ENCODE measurements at places on chromosomes 5 and 9.

GRCh38 chr9:8292657-8293056, 493.1 kb upstream of the DMAC1 start:
- DNase-seq, result no peak

- DNase-seq, result no peak
These were observed 260.9 kb downstream of the SH3GL2 start for GRCh38 chr9:17839776-17840175.

DNA sequence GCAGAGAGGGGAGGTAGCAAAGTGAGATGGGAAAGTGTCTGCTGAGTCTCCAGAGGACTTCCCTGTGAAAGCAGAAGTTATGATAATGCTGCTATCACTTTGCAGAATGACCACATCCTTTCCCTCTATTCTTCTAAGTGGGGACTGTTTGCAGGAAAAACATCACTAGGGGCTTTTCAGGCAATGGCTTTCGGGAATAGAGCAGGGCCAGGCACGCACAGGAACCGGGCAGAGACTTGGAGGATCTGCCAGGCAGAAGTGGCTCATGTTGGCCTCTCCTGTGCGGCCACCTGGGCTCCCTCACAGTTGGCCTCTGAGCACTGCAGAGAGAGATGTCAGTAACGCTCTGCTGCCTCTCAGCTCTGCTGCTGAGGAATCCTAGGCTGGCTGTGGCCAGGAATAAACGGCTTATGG, 214.7 kb downstream of the MAST4 start:
- DNase-seq, result no peak

DNA sequence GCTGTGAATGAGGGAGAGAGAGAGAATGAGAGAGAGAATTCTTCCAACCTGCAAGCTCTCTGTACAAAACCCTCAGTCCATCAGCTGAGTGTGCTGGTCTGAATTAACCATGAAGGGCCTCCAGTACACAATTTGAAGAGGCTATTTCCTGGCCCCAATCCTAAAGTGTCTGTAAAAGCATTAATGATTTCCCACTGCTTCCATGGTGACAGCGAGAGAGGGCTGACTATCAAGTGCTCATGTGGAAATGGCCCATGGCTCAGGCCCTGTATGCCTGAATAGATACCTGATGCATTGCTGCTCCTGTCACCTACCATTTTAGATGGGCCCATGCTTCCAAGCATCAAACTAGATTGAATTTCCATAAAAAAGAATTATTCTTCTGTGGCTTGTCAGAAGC, 592.4 kb downstream of the KIF4B start:
- no peak for DNase-seq

DNA sequence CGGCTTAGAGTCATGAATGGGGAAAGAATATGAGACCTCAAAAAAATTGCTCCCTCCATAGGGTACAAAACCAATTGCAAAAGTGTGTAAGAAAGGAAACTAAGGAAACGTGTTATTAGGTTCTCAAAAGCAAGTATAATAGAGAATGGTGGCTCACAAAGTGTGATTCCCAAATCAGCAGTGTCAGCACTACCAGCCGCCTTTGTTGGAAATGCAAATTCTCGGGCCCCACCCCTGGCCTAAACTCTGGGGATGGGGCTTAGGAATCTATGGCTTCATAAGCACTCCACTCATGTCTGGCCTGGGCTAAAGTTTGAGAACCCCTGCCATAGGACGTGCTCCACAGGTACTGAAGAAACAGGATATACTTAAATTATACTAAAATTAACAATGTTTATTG, 1.6 kb upstream of the CCDC69 start:
- DNase-seq, result no peak

DNA sequence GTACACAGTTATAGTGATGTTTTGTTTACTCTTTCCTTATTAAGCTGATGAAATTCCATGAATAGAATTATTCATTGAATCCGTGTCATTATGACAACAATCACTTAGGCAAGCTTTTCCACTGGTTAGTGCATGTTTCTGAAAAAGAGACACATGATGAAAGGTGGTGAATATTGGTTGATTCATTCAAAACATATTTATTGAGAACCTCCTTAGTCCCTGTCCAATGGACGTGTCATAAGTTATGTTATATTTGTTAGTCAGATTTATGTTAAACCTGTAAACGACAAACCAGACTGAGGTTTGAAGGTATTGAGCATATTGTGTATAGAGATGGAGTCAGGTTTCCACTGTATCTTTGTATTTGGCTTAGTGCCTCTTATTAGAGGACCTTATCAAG, 1888.9 kb upstream of the CDH6 start:
- no peak for DNase-seq

DNA sequence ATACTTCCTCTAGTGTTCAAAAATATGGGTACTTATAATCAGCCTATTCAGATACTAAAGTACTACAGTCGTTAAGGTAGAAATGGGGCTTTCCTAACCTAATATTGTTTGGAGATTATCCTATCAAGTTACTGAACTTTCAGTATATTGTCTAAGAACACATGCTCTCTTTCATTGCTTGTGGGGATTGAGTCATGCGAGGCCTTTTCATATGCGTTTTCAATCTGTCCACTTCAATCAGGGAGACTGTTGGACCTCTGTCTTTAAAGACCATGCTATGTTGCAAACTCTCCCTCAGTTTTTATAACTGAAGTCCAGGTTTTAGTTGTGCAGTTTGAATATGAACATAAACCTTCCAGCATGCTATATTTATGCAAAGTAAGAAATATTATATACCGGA, 15.0 kb downstream of the PRR16 start:
- no peak for DNase-seq

DNA sequence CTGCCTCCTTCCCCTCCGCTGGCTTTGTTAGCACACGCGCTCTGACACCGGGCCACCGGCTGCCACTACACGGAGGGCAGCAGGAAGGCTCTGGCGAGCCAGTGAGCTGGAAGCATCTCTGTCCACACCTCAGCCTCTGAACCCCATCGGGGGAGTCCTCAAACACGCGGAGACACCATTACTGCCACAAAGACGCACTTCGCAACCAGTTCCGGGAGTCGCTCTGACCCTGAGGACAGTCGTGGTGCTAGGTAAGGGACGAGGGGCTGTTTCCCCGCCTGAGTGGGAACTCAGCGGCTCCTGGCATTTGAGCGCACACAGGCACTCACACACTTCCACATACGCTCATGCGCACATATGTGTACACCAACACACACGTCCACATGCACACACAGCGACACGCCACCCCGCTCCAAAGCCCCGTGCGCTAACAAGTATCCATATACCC, 160.0 kb downstream of the C9orf152 start:
- DNase-seq, result no peak

DNA sequence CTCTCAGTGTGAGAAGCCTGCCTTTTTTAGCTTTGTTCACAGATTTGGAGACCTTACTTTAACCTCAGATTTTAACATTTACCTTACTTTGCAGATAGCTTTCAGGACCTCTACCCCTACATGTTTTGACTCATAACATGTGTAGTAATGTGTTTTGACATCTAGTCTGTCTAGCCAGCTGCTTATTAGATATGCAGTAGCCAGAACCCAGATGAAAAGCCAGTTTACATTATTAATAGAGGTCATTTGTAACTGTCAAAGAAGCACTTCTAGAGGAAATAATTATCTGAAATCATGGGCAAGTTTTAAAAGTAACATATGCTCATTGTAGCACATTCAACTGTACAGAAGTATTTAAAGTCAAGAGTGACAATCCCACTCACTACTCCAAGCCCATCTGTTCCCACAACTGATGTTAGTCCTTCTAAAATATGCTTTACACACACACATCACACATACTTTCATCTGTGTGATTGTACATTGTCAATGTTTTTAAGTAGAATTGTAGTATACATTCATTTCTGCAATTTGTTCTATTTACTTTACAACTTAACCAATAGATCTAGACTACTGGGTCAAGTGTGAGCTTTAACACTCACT, 71.8 kb upstream of the NIPAL4 start:
- no peak for DNase-seq

Measured in stimulated activated CD8-positive, alpha-beta memory T cell treated with anti-CD3 and anti-CD28 coated beads, Interleukin-15, amount 100 ng/mL, for 4 hours (primary cell).